NCI-H774 (cell line): ENCODE measurements at places on chromosomes 3 and 15.

- no peak for DNase-seq
These were observed 99.3 kb downstream of the BDH1 start for GRCh38 chr3:197456261-197457091.

DNA sequence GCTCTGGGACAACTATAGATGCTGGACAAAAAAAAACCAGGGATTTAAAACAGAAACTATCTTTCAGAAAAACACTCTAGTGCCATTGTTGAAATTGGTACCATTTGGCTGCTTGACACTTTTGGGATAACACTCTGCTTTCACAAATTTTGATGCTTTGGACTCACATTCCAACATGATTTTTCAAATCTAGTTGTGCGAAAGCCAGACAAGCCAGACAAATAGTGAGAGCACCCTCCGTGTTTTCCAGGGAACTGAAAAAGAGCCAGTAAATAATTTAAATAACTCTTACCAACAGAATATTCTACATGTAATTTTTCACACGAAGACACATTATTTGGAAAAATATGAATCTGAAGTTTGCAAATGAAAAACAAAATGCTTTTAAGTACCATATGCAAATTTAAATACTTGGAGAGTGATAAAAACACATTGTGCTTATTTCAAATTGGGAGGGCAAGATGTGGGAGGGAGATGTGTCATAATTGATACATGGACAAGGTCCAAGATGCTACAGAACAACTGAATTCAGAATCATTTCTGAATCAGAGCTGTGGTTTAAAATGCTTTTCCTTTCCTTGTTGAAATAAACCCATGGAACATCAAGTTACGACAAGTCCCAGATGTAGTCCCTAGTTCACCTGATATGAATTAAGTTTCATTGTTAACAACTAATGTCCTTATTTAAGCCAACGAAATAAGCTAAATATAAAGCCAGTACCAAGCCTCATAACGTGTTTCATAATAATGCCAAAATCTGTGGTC is 144.2 kb upstream of the SOX2 start:
- no peak for DNase-seq

GRCh38 chr3:152499791-152500385 is 231.2 kb downstream of the MBNL1 start:
- no peak for DNase-seq

GRCh38 chr15:75454471-75455378 is 3.2 kb upstream of the SIN3A start:
- peak; percentile 58 for DNase-seq

DNA sequence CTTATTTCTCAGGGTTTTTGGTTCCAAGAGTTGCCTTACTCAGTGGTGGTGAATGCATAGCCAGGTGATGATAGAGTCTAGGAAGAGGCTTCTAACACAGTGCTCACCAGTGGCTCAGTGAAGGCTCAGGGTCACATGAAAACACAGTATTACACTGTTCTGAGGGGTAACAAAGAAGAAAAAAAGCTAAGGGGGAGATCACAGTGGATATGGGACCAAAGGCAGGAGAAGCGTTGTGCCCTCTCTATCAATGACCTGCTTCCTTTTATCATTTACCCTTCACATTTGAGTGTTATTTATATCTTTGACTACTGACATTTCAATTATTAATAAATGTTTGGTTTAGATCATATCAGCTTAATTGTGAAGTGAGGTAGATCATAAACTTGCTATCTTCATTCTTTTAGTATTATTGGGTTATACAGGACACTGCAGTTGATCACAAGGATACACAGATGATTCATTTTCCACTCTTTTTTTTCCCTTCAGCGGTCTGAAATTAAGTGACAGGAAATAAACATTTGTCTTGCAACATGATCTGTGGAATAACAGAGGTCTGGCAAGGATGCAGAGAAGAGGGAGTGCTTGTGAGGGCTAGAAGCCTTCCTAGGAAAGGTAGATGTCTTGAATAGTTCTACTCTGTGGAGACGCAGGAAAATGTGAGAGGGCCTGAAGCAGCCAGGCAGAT is 171.7 kb downstream of the C3orf38 start:
- no peak for DNase-seq

DNA sequence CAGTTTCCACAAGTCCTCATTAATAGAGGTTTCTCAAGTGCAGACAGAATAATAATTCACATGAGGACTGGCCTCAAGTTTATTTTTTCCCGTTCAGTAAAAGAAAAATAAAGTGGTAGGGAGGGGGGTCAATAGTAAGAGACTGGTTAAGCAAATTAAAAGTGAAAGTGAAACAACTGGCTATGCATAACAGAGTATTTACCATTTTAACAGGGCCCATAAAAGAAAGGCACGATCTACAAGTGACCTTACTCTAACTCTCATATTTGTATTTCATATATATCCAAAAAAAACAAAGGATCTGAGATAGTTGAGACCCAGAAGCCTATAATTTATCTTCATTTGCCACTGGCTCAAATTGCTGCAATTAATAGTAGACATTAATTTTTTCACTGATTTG is 686.3 kb downstream of the NTRK3 start:
- DNase-seq = no peak

DNA sequence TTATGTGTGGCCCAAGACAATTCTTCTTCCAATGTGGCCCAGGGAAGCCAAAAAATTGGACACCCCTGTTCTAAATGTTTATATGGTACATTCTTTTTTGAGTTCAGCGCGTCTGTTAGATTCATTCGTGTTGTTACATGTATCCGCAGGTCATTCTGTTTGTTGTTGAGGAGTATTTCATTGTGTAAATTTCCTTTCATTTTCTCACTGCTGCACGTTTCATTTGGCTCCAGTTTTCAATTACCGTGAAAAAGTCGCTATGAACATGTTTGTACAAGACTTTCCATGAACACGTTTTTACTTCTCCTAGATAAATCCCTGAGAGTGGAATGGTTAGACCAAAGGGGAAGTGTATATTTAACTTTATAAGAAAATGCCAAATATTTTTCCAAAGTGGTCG is 7.5 kb upstream of the OPA1 start:
- DNase-seq = peak; percentile 57

DNA sequence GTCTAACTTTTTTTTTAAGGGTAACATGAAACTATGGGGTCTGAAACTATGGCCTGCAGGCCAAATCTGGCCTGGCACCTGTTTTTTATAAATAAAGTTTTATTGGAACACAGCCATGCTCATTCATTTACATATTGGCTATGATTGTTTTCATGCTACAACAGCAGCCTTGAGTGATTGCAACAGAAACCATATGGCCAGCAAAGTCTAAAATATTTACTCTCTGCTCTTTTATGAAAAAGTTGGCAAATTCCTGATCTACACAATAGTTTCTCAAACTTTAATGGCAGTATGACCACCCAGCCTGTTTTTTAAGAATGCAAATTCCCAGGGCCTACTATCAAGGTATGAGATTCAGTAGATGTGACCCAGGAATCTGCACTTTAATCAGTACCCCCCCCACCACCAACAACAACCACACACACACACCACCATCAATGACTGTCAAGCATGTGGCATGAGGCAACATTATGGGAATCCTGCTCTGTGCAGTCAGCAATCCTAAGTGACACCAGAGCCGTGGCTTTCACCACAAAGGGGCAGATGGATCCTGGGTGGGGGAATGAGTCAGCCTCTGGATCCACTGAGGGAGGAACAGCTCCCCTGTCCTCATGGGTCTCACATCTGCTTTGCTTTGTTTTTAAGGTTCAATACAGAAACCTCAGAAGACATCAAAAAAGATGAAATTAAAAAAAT is 142.8 kb downstream of the NTRK3 start:
- no peak for DNase-seq

GRCh38 chr15:29437888-29438702 is 168.5 kb upstream of the NSMCE3 start:
- DNase-seq = no peak

DNA sequence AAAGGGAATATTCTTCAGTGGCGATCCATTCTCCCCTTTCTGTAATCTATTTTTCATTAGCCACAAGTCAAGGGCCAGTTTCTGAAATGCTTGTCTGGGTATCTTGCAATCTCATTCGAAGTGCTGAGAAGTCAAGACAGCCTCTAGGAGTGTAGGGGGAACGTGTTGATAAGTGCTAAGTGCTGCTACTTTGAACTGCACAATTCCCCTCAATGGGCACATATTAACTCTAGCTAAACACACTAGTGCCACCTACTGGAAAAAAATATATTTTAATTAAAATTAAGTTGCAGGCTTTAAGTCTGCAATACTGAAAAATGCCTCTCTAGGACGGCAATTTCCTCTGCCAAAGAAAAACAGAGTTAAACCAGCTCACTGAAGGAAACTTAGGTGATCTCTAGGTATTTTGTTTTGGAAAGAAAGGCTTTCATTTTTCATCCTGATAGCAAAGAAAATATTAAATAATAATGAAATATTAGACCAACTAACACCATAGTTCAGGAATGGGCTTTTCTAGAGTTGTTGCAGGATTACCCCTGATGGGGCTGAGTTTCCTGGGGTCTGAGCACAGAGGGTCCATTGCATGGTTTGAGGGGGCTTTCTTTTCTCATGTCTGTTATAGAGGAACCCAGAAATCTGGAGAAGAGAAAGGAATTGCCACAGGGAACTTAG is 181.9 kb upstream of the KBTBD8 start:
- peak; percentile 27 for DNase-seq

- DNase-seq = peak; percentile 71
These were observed at the start of gene SLC41A3 for GRCh38 chr3:126083913-126084767. Gene SLC41A3 (minus strand): TSS chr3:126084124. CDS start chr3:126068219, 15,905 bp downstream.

- DNase-seq = peak; percentile 52
These were observed 59.8 kb upstream of the KLHL25 start for GRCh38 chr15:85854345-85855097.

DNA sequence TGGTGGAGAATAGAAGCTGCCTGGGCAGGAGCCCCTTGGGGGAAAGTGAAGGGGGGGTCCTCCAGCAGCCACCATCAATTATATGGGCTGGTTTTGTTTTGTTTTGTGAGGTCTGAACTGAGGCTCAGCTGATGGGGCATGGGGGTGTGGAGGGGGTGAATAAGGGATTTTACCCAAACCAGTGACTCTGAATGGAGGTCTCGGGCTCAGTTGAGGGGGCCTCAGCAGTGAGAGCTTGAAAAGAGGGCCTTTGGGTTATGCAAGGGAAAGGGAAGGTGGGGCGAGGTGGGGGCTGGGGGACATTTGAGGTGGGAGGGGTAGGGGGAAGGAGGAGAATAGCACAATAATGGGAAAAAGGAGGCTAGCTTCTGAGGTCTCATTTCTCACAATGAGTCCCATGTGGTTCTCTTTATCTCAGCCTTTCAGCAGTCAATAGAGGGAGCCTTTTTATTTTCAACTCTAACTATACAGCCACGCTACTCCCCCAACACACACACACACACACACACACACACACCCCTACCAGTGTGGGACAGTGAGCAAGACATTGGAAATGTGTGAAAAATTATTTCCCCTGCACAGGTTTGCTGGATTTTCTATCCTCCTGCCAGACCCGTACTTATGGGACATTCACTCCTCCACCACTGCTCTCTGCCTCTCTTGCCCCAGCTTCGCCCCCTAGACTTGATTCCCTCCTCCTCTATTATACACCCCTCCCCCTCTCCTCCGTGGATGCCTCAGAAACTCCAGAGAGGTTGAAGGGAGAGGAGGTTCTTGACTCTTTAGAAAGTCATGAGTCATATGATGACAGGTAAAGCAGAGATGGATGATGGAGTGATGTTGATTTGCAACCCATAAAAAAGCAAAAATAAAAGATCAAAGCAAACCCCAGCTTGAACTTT is 96.0 kb downstream of the GTPBP8 start:
- no peak for DNase-seq

DNA sequence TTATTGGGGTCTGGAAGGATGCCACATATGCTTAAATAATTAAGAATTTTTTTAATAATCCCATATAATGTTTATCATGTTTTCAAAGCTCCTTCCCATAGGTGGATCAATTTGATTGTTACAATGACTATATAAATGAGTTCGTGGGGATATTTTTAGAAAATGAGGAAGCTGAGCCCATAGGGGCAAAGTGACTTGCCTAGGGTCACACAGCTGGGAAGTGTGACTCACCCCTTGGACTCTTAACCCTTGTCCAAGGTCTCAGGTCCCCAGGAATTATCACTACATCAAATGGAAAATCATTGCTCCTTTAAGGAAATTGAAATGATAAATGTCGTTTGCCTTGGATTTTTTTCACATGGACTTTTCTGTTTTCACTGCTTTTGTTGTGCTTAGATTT is 161.2 kb upstream of the RGMA start:
- DNase-seq = no peak

- DNase-seq = no peak
These were observed 58.6 kb upstream of the ZBED2 start for GRCh38 chr3:111653766-111654165.

- no peak for DNase-seq
These were observed 13.4 kb downstream of the RTP1 start for GRCh38 chr3:187210545-187211327.

- DNase-seq = no peak
These were observed 1.2 kb downstream of the COL8A1 start for GRCh38 chr3:99639579-99639978.

- DNase-seq = no peak
These were observed 78.7 kb upstream of the COL6A5 start for GRCh38 chr3:130266817-130267216.

DNA sequence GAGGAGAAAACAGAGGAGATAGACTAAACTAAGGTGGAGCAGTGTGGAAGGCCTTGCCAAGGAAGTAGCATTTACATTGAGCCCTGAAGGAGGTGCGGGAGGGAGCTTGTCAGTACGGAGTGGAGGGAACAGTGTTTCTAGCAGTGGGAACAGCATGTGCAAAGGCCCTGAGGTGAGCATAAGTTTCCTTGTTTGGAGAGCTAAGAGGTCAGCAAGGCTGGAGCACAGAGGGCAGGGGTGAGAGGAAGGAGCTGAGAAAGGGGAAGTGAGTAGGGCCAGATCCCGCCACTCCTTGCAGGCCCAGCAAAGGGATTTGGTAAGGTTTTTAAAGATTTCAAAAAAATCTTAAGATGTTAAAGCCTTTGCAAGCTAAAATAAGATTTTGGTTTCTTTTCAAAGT is 70.1 kb downstream of the HMCES start:
- no peak for DNase-seq

DNA sequence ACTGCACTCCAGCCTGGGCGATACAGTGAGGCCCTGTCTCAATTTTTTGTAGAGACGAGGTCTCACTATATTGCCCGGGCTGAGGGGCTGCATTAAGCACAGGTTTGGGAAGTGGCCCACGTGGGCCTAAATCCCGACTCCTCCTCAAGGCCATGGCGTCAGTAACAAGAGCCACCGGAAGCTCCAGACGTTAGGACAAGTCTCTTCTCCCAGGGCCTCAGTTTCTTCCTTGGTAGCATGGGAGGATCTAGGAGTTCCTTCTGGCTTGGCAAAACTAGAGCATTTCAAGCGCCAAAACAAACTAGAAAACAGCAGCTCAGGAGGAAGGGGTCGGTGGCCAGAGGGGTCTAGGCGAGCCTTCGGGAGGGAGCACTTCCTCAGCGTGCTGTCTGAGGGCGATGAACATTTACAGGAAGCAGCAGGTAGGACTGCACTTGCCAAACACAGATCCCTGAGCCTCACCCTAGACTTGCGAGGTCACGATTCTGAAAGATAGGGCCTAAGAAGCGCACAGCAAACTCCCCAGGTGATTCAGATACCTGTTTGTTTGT is 536 bp downstream of the SNAPC5 start:
- DNase-seq = peak; percentile 25

DNA sequence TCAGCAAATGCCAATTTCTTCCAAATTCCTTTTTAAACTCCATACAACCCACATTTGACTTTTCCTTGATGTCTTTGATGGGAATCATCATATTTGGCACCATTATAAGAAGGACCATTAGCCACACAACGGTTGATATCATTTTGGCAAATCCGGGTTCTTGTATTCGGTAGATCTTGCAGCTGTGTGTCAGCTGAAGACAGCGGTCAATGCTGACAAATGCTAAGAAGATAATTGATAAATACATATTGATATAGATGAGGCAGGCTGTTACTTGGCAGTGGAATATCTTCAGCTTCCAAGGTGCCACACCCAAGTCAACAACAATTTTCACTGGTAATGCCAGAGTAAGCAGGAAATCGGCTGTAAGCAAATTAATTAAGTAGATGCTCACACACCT is 4.2 kb downstream of the GPR171 start:
- DNase-seq = no peak
